CD8-positive, alpha-beta memory T cell (primary cell): ENCODE measurements at places on chromosomes 11 and 22.

- peak; percentile 70 for DNase-seq
These were observed at the start of gene MMP11 for GRCh38 chr22:23772649-23773473. MMP11 (plus strand) TSS chr22:23772849; CDS start chr22:23772871, 22 bp downstream.

- DNase-seq, result no peak
These were observed 36.9 kb downstream of the LIF start for GRCh38 chr22:30209642-30210041.

DNA sequence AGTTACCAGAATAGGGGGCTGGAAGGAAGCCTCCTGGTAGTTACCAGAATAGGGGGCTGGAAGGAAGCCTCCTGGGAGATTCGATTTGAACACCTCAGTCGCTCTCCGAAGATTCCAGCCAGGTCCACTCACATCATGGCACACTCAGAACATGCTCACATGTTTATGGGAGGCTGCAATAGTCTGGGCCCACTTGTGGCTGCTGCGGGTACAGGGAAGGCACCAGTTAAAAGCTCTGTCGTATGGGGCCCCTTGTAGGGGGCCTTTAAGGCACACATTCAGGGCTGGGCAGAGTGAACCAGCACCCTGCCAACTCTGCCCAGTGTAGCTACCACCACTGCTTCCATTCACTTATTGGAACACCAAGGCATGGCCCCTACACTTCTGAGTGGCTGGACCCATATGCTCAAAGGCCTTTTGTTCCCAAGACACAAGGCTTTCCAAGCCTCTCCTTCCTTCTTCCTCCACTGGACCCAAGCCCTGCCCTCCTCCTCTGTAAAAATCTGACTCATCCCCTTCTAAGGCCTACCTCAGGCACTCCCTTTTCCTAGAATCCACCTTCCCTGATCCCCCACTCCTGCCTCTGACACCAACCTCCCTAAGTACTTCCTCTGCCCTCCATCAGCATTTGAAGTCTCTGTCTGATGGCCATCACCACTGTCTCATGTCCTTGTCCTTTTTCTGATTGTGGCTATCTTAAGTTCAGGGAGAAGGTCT is 28.0 kb downstream of the USP35 start:
- no peak for DNase-seq

- DNase-seq, result no peak
These were observed 26.4 kb upstream of the UCP3 start for GRCh38 chr11:74035264-74035663.

DNA sequence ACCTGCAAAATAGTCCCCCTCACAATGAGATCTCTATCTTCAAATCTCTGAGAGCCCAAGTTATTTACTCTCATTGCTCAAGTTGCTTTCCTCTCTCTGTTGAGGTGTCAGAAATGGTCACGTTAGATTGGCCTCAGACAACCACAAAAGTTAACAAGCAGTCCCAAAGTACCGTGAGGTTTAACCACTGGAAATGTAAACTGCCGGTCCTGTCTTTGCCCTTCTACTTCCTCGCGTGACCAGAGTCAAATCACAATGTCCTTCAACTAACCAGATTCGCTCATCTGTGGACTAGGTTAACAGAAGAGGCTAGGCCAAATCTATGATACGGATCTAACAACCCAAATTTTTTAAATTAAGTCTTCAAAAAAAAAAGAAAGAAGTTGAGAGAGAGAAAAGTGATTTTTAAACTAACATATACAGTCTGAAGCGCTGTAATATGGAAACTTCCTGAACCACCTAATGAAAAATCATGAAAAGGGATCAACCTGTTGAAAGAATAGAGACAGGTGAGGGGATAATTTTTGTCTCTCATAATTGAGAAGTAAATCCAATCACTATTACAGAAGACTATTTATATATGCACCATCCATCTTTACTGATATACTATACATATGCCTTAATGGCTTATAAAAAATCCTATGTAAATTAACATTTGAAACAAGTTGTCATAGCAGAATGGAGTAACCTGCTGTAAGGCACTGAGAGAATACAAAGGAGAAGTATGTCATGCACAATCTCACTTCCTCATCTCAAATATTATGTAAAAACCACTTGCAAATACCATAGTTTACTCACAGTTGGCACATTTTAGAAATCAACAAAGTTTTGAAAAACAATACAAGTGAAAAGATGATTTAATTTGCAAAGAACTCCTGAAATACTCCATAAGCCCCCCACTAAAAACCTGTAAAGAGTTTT is 3.3 kb upstream of the JAML start:
- no peak for DNase-seq

DNA sequence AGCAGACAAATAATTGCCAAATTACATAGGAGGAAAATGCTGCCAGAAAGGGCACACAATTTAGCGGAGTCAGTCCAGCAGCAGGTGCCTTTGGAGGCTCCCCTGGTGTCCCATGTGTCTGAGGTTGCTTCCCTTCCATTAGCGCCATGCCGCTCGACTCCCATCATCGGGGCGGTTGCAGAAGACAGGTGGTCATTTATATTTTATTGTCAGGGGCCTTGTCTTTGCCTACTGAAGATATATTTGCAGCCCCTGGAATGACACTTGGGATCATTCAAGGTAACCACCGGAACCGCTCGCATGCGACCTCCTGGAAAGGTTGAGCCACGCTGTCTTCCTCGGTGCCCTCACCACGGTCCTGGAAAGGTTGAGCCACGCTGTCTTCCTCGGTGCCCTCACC is 298.3 kb downstream of the TBC1D22A start:
- DNase-seq, result no peak

DNA sequence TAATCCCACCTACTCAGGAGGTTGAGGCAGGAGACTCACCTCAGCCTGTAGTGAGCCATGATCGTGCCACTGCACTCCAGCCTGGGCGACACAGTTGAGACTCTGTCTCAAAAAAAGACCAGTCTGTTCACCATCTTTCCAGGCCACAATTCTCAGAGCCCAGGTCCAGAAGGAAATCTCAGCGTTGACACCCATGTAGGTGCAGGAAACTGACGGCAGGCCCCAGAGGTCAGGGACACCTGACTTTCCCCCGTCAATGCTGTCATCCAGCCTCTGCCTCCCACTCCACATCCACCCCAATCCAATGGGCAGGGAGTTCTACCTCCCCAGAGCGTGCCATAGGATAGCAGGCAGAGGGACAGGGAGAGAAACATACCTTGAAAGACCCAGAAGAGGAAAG is 5.9 kb upstream of the GRK2 start:
- DNase-seq, result no peak

DNA sequence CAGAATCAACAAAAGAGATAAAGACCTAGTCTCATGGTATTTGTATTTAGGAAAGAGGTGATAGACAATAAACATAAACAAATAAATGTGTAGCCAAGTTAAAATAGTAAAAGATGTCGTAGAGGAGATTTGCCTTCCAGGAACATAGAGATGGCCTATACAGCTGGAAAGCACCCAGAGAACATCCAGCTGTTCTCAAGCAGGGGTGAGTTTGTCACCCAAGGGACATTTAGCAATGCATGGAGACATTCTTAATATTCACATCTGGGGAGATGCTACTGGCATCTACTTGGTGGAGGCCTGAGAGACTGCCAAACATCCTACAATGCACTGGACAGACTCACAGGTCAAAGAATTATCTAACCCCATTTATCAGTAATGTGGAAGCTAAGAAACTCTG is 88.3 kb downstream of the C11orf87 start:
- DNase-seq, result no peak

DNA sequence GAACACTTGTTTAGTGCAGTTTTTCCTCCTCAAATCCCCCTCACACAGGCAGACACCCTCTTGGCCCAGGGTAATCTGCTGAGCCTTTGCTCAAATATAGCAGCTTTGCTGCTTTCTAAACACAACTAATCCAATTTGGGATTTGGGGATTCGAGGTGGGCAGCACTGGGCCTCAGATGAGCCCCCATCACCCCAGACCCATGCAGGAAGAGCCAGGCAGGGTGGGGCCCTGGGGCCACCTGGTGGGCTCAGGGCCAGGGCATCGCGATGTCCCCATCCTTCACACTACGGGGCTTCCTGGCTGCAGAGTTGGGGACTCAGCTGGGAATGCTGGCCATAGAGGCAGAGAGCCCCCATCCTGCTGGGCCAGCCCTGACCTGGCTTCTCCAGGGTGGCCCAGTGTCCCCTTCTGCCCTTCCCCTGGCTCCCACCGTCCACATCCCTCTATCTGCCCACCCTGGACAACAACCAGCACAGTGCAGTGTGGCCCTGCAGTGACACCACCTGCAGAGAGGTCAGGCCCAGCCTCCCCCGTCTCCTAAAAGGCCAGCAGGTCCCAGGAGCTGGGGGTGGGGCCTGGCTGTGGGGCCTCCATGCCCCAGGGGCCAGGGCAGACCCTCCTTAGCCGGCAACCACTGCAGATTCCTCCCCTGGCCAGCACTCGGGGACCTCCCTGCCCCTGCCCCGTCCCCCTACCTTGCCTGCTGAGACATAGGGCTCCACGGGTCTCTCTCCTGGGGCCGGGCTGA is 56.6 kb upstream of the CCDC188 start:
- no peak for DNase-seq

- DNase-seq, result no peak
These were observed 22.0 kb upstream of the CD81 start for GRCh38 chr11:2355000-2355644.

DNA sequence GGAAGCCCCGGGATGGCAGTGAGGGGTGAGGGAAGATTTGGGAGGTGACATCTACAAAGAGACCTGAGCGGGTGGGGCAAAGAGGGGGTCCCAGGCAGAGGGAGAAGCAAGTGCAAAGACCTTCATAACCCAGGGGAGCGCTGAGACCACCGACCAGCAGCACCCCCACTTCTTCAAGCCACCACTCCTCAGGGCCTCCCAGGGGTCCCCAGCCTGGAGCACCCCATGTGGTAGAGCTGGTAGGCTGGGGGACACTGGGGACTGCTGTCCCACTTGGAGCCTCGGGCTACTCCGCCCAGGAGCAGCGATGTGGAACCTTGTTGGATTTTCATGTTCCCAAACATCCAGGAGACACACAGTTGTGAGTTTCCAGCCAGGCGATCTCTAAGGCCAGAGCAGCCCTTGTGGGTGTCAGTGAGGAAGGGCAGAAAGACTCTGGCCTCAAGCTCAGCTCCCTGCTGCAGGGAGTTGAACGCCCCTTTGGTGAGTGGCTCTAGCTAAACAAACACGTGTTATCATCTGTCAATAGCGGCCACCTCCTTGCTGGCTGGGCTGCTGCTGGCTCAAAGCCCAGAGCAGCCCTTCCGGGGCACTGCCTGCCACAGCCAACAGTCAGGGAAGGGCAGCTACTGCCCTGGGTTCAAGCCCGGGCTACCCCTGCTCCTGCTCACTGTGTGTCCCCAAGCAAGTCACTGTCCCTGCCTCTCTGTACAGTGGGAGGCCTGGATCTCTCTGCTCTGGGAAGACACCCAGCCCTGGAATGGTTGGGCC is 25.7 kb upstream of the CHKA start:
- no peak for DNase-seq

GRCh38 chr22:42670921-42671709 is 21.9 kb upstream of the CYB5R3 start:
- no peak for DNase-seq

DNA sequence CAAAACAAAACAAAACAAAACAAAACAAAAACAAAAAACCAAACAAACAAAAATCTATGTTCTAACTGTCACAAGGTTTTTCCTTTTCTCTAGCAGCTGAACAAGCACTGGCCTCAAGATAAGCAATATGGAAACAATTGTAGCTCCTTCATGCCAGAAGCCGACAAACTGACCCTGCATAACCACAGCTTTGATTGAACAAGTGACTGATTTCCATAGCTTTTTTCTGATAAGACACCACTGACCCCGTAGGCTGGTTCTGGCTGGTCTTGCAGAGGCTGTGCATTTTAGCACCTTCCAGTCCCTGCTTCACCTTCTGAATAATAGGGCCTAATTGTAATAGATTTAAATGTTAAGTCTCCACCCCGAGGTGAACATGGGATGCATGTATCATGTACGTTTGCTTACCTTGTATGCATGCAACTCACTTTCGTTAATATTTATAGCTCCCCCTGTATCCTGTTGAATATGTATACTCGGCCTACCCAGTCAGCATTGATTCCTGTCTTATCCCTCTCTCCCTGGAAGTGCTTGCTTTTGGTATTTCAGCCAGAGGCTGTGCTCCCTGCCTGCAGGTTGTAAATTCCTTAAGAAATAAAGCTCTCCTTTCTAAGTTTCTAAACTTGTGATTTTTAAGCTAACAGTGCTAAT is 49.6 kb downstream of the CNTF start:
- DNase-seq, result no peak

GRCh38 chr11:130099356-130099755 is 29.7 kb downstream of the APLP2 start:
- no peak for DNase-seq

DNA sequence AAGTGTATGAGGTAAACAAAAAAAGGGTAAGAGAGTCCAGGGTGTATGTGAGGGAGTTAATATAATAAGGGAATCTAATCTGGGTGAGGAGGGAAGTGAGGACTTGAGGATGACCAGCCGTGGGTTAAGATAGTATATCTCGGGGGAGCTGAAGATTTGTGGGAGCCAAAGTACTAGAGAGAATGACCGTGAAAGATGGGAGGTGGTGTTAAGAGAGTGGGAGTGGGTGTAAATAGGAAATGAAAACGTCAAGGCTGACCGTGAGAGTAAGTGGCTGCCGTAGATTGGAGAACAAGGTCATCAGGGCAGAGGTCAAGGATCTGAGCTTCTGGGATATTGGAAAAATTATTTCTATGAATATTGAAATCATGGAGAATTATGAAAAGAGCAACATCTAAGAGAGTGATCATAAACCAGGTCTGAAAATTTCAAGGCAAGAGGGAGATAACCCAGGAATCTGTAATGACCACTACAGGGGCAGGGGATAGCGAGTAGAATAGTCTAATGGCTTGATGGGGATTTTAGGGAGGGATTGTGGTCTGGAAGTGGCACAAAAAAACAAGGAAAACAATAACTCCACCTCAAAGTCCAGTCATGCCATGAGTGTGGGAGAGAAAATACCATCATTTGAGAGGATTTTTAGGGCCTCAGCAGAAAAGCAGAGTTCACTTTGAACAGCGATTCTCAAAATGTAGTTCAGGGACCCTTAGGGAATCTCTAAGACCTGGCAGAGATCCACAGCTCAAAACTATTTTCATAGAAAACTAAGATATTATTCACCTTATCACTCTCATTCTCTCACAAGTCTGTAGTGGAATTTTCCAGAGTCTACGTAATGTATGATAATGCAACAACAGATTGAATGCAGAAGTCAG is 72.0 kb downstream of the PRR5L start:
- no peak for DNase-seq

GRCh38 chr11:68542617-68543016 is 82.1 kb downstream of the PPP6R3 start:
- DNase-seq, result no peak

GRCh38 chr22:46446799-46447198 is 90.6 kb downstream of the CELSR1 start:
- no peak for DNase-seq
